Epithelial cell of esophagus (primary cell): ENCODE measurements at places on chromosomes 12 and 14.

DNA sequence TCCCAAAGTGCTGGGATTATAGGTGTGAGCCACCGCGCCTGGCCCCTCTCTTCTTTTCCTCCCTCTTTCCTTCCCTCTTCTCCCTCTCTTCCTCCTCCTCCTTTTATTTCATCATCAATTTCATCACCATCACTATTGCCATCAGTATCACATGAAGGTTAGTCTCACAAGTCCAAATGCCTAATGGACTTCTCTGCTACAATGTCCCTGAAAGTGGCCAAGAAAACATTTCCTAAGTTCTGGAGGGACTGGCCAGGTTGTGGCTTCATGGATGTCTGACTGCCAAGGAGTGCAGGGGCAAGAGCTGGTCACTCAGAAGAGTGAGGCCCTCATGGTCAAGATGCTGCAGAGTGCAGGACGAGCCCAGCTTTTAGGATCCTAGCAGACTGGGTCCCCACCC is 97.6 kb downstream of the SYNE3 start:
- DNase-seq, result no peak

DNA sequence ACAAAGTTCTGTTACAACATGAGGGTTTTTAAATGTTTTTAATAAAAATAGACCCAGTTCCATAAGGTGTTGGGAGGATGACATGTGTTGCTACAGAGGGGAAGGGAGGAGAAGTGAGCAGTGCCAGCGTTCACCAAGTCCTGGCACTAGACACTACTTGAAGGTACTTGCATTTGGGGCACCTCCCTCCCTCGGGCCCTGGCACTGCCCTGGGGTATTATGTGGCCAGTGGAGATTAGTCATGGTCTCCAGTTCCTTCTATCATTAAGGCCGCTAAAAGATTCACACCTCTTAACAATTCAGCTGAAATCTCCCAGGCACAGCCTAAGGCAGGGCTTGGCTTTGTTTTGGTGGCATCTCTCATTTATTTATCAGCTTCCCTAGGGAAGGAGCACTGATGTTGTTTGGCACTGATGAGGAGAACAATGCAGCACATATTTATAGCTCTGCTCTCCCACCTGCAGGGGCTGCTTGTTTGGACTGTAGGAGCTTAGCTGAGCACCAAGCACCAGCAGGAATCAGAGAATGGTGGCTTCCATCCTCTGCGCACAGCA is 155.5 kb upstream of the NTF3 start:
- peak; percentile 26 for DNase-seq

DNA sequence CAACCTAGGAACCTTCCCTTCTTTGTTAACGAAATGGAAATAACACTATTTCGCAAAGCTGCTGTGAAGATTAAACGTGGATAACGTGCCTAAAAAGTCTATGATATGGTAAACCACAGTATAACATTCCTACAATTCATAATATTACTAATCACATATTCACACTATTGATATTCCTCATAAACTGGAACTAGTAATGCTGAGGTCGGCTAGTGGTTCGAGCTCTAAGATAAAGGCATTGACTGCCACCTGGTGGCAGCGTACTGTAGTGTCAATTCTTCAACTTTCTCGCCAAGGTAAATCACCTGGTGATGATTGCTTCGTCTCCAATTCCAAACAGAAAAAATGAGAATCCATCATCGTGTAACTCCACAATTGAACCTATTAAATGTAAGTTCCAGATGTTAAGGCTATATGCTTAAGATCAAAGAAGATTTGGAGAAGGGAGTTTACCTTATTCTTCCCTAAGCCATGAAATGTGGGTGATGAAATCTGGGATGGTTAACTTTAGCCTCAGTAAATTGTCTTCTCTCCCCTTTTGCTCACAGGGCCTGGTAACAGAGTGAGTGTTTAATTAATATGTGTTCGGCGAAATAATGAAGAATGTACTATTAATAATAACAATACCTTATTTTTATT is 197.5 kb upstream of the TMEM132C start:
- DNase-seq, result peak; percentile 36

DNA sequence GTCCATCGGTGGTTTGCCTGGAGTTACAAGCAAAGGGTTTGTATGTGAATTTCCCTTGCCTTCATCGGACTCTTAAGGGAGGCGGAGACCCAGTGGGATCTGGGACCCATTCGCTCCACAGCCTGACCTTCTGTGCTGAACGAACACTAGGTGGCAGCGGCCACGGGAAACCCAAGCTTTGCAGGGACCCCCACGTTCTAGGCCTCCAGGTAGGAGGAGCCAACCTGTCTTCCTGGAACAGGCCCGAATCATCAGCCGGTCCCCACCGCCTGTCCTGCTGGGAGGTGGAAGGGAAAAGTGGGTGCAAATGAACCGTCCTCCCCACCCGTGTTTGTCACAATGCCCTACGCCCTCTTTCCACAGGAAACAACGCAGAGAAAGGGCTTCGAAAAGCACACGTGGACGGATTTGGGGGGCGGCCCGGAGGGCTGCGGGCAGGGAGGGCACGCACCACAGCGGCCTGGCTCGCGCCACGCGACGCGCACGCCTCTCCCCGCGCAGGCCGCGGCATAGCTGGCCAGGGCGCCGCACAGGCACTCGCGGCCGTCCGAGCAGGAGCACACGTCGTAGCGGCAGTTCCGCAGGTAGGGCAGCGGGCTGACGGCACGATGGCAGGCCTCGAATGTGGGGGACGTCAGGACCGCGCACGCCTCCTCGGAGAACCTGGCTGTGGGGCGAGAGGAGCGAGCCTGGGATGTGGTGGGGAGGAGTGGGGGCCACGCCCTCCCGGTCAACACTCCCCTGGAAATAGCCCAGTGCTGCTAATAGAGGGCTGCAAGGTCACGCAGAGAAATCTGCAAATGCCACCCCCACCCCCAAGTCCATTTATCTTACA is 67.8 kb downstream of the VWF start:
- DNase-seq, result no peak

DNA sequence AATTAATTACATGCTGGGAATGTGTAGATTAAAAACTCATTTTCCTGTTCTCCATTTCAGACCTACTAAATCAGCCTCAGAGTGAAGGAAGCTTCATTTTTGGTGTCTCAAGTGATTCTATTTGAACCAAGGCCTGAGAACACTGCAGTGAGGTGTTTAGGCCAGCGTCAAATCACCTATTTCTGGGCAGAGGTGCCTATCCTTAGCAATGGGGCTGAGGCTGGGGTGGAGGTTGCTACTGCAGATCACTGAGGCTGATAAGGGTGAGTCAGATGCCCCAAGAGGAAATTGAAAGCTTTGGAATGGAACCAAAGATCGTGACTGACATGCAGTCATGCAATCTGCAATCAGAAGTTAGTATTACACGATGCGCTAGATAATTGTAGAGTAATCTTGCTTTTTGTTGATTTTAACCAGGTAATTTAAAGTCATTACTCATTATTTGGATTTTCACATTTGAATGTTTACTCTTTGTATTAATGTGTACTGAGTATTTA is 4.4 kb downstream of the TXNRD1 start:
- peak; percentile 96 for DNase-seq
